ENCODE measurements at places on chromosomes 2 and 18.

- DNase-seq, result no peak
These were observed 150.5 kb downstream of the SEPTIN10 start for GRCh38 chr2:109463236-109463635.

DNA sequence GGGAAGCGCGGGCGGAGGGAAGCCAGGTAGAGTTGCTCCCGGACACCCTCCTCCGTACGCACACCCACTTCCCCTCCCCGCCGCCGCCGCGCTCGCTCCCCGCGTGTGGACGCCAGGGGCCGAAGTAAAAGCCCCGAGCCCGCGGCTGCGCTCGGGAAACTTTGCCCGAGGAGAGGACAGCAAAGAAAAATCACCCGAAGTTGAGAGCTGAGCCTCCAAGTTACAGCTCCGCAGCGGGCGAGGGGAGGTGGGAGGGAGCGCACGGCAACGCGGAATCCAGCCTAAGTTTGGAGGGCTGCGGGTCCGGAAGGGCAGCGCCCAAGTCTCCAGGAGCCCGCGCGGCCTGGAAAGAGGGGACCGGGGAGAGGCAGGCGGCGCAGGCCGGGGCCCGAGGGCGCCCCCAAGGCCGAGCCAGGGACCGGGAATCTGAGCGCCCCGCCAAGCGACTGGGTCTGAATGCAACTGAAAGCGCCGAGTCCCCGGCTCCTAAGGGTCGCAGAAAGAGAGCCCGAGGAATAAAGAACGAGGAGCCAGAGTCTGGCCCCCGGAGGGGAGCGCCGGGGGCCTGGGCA lies 706 bp upstream of the BCL11A start:
- no peak for DNase-seq

GRCh38 chr2:104444392-104444791 lies 409.5 kb upstream of the POU3F3 start:
- DNase-seq, result no peak

GRCh38 chr2:2699121-2699505 lies 368.0 kb upstream of the MYT1L start:
- no peak for DNase-seq

- DNase-seq, result no peak
These were observed 132.4 kb upstream of the APCDD1 start for GRCh38 chr18:10322004-10322403.

DNA sequence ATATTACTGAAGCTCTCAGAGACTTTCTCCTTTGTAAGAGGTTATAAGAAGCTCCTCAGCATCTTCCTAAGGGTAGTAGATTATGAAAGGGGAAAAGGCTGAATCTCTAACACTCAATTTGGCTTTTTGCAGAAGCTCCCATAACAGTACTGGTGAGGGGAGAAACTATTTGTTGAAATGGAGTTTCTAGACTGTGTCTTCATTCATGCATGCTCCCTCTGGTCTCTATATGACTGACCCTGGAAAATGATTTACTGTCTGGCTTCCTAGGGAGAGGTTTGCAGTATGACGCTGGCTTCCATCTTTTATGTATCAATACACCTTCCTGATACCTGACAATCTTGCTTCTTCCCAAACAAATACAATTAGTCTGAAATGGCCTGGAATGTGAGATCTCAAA lies 63.9 kb downstream of the LDAH start:
- no peak for DNase-seq

DNA sequence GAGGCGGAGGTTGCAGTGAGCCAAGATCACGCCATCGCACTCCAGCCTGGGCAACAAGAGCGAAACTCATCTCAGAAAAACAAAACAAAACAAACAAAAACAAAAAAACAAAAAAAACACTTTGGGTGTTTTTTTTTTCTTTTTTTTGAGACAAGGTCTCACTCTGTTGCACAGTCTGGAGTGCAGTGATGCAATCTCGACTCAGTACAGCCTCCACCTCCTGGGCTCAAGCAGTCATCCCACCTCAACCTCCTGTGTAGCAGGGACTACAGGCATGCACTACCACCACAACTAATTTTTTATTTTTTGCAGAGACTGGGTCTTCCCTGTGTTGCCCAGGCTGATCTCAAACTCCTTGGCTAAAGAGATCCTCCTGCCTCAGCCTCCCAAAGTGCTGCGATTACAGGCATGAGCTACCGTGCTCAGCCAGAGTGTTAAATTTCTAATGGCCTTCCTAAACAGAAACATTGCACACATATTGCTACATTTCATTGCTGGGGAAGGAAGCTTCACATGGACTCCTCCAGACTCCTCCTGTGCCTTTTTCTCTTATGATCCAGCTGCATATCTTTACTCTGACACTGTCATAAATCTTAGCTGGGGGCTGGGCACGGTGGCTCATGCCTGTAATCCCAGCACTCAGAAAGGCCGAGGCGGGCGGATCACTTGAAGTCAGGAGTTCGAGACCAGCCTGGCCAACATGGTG lies 19.7 kb downstream of the STARD7 start:
- no peak for DNase-seq

DNA sequence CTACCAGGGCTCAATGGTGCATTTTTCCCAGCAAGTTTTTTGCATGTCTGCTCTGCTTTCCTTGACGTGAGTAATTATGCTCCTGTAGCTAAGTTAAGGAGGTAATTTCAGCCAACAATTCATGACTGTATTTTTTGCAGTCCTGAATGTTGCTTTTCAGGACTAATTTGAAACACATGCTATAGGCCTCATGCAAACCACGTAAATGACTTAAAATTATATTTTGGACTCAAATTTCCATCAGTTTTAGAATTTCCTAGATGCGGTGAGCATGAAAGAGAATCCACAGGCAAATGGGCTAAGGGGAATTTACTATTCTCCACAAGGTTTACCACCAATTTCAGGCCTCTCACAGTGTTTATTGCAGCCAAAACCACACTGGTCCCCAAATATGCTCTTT lies 589.9 kb upstream of the LRRTM1 start:
- no peak for DNase-seq

DNA sequence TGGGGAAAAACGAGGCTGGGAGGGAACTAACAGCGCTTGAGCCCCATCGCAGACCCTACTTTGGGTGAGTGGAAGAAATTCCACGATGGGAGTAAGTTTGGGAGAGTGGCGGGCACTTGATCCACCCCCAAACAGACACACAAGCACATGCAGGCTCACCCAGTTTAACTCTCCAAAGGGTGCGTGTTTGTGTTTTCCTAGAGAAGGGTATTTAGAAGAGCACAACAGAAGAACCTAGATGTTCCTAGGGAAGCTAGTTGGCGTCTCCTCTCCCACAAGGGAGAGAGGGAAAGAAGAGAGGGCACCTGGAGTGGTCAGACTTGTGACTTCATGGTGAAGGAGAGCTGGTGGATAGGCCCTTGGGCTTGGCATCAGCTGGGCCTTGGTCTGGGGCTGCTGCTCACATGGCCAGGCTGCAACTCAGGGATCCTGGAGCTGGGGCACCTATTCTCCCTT lies 3.2 kb downstream of the GATA6 start:
- DNase-seq, result no peak

DNA sequence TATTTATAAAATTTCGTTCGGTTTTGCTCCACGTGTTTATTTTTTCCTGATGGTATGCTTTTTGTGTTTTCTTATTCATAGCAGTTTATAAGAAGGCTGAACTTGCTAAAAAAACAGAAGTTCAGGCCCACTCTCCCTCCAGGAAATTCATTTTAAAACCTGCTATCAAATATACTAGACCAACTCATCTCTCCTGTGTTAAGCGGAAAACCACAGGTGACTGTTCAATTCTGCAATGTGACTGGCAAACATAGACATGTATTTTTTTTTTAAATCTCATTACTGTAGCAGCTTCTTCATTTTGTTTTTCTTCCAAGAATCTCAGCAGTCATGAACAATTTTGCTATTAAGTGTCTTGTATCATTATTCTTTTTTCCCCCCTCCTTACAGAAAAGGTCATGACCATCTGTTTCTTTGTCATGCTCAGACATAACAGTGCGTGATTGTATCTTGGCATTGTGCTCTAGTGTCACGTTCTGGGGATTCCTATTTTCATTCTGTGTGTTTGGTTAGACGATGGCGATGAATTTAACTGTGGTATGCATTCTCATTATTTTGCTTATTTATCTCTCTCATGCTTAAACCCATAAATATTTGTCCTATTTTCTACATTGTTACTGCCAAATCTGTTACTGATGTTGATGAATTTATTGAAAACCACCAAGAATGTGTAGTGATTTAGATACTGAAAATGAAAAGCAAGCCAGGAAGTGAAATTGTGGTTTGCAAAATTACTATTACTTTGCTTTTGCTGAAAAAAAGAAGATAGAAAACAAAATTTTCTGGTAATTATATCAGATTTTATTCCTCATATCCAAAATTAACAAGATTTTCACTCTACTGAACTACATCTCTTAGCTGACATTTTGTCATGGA lies 74.6 kb upstream of the UNC80 start:
- no peak for DNase-seq

DNA sequence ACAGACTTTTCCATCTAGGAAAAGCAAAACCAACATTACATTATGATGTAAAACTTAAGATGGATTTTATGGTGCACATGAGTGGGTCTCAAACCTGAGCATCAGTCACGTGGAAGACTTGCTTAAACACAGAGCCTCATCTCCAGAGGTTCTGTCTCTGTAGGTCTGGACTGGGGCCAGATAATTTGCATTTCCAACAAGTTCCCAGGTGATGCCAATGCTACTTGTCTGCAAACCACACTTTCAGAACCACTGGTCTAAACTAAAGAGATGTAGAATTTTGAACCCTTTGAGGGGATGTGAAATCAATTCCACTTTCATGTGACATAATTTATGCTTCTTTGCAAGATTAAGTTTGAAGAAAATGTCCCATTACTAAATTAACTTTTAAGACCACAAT lies 522.8 kb downstream of the MBD2 start:
- DNase-seq, result no peak

GRCh38 chr2:147094077-147094476 lies 750.8 kb upstream of the ACVR2A start:
- no peak for DNase-seq

GRCh38 chr2:127626175-127626574 lies 19.8 kb upstream of the GPR17 start:
- no peak for DNase-seq

DNA sequence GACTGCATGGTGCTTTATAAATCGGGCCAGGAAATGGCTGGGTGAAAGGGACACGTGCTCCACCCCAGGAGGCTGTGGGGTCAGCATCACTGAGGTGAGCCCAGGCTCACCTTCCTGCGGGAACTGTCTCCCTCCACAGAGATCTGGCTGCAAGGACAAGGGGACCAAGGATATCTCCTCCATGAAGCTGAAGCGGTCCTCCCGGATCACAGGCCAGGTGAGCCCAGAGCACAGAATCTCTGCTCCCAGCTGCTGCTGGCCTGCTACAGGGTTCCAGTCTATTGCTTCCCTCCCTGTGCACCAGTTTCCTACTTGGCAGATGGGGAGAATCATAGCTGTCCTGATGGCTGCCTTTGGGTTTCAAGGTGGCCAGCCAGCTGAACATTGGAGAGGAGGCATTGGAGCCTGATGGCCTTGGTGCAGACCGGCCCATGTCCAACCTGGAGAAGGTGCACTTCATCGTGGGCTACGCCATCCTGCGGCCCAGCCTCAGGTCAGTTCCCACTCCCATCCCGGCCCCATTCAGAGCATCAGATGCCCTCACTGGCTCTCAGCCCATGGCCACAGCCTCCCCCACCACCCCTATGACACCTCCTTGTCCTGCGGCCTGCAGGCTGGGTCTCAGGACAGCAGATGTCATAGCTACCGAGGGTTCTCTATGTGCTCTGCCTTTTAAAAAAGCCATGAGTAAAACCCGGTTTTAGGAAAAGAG lies 33.7 kb upstream of the GPR17 start:
- DNase-seq, result no peak
